ENCODE measurements at places on chromosomes 5 and 9.
A peak's percentile ranks its signal among the peaks of the same experiment; 100 is the strongest.

- no peak for DNase-seq
These were observed 36.5 kb upstream of the SLC9A3 start for GRCh38 chr5:560792-561166.

GRCh38 chr9:36126016-36126730 lies 10.4 kb upstream of the GLIPR2 start:
- DNase-seq: no peak

GRCh38 chr9:17462869-17463464 lies 115.9 kb upstream of the SH3GL2 start:
- peak; percentile 71 for DNase-seq

DNA sequence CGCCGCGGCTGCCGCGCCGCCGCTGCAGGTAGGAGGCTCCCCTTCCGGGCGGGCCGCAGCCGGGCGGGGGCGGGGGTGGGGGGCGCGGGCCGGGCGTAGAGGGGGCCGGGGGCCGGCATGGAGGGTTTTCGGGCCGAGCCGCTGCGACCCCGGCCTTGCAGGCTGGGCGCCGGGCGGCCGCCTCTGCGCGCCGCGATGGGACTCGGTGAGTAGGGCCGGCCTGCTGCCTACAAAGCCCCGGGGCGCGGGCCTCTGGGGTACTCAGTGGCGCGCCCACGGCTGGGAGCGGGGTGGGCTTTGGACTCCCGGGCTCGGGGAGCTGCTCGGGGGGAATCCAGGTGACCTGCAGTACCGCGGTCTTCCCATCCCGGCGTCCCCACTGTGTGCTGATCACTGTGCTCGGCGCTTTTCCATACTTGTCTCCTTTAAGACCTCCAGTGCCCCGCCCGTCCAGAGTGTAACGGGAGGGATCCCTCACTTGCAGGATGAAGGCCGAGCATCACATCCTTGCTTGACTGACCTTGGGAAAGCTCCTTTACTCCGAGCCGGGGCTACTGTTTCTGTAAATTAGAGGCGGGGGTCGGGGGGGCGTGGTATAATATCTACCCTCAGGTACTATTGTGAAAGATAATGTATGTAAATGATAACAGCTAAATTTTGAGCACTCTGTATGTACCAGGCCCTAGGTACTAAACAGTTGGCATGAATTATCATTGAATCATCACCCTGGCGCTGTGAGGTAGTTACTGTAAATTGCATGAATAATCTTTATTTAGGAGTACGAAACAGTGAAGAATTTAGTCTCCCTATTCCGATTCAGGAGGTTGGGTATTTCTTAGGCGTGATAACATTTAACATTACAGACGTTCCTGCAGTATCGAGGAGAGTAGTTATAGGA lies 672 bp downstream of the MSANTD3 start:
- DNase-seq: peak; percentile 75

- DNase-seq: peak; percentile 36
These were observed 106.4 kb upstream of the DHFR start for GRCh38 chr5:80761176-80761575.

DNA sequence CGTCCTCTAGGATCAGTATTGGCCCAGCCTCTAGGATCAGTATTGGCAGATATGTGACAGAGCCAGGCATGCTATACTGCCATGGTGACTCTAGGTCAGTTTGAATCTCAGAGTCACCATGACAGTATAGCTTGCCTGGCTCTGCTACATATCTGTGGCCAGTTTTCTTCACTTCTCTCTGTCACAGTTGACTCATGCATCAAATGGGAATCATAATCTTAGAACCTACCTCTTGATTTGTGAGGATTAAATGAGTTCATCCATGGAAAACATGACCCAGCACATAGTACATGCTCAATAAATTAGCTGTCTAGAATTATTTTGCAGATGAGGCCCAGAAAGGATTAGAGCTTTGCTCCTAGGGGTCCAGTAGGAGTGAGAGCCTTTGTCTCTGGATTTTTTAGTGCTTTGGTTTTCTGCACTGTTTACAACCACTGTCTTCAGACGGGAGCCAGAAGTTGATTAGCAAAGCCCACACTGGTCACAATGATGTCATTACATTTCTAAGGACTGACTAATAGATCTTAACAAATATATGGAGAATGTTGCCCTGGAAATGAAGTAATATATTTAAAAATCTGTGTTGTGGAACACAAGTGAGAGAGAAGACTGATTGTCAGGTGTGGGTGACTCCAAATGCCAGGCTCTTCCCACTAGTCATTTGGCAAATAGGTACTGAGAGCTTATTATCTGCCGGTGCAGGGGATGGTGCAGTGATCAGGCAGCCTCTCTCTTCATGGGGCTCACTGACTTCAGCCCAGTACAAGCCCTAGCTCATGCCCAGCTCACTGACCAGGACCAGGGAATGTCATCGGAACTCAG lies 76.0 kb downstream of the COL15A1 start:
- DNase-seq: peak; percentile 98

DNA sequence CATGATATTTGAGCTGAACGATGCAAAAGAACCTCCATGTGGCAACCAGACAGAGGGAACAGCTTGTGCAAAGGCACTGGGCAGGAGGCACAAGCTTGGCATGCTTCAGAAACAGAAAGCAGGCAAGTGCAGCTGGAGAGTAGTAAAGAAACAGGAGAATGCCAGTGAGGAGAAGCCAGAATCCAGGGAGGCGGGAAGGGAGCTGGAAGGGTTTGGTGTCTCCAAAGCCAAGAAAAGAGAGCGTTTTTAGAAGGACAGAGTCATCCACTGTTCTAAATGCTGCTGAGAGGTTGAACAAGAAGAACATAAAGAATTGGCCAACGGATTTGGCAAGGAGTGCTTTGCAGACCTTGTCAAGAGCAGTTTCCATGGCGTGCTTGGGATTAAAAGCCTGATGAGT lies 124.7 kb downstream of the TLE1 start:
- DNase-seq: no peak

DNA sequence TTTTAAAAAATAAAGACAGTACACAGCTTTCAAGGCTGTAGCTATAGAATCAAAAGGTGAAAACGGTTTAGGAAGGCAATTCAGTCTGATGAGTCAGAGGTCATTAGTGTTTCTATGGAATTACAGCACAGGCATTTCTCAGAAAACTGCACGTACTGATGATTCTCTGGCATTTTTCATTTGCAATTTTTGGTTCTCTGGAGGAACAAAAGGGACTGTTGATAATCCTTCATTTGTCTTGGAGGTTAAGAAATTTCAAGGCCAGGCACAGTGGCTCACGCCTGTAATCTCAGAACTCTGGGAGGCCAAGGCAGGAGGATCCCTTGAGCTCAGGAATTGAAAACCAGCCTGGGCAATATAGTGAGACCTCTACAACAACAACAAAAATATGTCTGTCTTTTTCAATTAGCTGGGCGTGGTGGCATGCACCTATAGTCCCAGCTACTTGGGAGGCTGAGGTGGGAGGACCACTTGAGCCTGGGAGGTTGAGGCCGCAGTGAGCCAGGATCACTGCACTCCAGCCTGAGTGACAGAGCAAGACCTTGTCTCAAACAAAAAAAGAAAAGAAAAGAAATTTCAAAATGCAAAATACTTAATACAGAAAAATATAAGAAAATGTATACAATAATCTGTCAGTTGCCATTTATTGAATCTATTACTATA lies 27.3 kb downstream of the NR6A1 start:
- DNase-seq: peak; percentile 53

GRCh38 chr9:122346478-122347347 lies 24.1 kb upstream of the PTGS1 start:
- DNase-seq: peak; percentile 51

Measured in EH (cell line).